ENCODE measurements at places on chromosomes 5 and 9.

- DNase-seq, result no peak
Measured at GRCh38 chr9:90770182-90770738, 31.4 kb upstream of the SYK start.

- no peak for DNase-seq
Measured at GRCh38 chr5:179497636-179498340, 52.6 kb upstream of the RUFY1 start.

GRCh38 chr9:20728493-20729220, 44.6 kb downstream of the FOCAD start:
- no peak for DNase-seq

DNA sequence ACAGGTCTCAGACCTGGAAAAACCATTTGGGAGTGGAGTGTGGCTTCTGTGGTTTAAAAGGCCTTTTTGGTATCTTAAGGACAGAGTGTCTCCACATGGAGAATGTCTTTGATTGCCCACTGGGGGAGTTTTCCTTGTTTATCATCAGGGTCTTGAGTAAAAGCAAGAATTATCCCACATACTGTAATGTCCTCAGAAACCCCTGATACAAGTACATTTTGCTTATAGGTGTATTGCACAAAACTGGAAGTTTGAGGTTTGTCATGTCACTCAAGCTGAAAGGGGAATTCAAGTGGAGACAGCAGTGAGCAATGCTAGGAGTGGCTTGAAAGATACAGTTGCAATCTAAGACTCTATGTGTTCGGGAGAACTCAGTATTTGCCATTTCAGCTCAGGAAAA, 62.7 kb upstream of the GRAMD2B start:
- no peak for DNase-seq

DNA sequence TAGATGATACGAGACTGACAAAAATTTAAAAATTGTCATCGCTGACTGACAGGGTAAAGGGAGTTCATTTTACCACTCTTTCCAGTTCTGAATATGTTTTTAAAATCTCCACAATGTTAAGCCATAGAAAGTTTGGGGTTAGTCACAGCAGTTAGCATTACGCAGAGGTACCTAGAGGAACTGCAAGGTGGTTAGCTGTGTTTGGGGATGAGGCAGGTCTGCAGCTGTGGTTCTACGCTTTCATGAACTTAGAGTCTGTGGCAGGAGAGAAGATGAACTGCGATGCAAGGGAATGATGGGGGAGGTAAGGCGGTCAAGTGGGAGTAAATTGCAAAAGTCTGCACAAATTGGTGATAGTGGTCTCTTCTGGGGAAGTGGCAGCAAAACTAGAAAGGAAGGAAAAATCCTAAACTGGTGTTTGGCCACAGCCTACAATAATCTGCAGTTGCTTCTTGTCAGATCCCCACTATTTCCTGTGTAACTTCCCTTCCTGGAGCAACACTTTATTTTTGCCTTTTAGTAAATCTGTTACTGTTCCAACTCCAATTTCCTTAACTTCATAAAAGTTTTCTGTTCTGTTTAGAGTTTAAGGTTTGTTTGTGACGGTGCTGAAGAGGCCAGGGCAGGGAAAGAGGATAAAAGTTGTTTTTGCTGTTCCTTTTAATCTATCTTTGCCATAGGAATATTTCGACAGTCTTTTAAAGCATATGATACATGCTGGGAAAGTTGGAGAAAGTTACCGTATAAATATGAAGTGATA, 38.6 kb upstream of the SNX2 start:
- DNase-seq, result no peak

DNA sequence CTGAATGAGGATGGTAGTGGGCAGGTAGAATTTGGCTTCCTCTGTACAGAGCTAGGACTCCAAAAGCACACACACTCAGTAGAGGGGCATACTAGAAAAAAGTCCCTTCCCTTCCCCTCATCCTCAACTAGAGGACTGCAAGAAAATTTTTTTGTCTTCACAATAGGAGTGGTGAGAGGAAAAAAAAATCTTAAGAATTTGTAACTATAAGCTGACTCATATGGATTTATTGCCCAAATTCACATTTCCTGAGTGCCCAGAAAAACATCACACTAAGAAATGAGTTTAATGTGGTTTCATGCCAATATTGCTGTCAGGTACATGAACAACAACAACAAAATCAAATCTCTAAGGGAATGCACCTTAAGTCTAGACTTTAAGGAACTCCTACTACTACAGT, 43.7 kb downstream of the RANBP6 start:
- no peak for DNase-seq

DNA sequence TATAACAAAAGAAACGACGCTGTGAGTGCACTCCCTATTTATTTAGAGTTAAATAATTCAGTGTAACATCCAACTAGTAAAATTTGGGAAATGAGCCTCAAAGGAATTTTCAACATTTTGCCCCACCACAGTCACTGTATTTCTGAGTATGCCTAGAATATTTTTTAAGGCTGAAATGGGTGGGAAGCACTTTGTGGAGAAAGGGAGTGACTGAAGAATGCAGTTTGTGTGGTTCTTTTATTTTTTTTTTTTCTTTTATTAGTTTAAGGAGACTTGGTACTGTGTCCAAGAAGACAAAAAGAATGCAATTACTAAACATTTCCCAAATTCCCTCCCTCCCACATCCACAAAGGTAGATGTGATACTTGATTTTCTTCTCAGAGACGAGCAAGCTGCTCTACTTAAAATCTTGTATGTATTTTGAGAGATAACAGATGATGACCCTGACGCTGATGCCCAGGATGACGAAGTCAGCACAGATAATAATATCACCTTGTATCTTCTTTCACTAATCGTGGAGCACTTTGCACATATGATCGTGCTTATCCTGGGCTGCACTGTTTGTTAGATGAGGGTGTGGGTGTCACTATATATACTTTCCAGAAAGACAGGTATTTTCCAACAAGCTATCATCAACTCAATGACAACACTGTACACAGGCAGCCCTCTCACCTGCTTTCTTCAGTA, 586.3 kb downstream of the RAB3C start:
- no peak for DNase-seq

GRCh38 chr5:55911784-55912653, 60.9 kb downstream of the IL31RA start:
- no peak for DNase-seq

GRCh38 chr5:142109331-142110045, 909 bp downstream of the NDFIP1 start:
- DNase-seq, result no peak

- no peak for DNase-seq
Measured at GRCh38 chr9:123283455-123283854, 15.1 kb upstream of the STRBP start.

DNA sequence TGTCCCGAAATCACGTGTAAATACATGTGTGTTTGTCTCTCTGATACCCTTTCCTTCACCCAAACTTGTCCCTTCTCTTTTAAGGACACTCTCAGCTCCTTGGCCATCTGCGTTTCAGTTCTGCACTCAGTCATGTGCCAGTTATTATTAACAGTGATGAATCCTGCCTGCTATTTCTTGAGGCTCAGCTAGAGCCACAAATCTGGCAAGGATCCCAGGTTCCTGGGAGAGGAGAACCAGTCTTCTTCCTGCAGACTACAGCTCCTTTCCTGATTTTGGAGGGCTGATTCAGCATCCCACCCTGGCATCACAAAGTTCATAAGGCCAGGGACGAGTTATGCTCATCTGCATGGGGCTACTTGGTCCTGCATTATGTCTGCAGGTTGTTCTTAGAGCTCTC, 5.6 kb downstream of the MAMDC2 start:
- peak; percentile 73 for DNase-seq

DNA sequence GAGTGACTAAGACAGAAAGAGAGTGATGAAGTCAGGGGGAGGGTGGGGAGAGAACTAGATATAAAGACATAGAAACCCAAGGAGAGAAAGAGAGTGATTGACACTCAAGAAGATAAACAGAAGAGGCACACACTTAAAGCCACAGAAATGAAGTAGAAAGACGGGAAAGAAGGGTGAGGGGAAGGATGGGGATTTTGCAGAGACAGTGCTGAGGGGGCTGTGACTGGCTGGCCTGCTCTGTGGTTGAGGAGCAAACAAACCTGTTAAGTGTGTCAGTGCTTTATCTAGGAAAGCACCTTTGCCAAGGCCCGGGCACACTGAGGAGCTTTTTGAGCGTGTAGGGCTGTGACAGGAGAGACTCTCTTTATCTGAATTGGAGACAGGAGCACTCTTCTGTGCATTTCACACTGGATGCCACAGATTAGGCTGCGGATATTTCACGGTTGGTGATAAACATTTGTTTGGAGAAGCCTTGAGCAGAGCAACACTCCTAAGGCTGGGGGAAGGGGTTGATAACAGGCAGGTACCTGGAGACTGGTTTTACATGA, 109.1 kb downstream of the DOCK2 start:
- no peak for DNase-seq

DNA sequence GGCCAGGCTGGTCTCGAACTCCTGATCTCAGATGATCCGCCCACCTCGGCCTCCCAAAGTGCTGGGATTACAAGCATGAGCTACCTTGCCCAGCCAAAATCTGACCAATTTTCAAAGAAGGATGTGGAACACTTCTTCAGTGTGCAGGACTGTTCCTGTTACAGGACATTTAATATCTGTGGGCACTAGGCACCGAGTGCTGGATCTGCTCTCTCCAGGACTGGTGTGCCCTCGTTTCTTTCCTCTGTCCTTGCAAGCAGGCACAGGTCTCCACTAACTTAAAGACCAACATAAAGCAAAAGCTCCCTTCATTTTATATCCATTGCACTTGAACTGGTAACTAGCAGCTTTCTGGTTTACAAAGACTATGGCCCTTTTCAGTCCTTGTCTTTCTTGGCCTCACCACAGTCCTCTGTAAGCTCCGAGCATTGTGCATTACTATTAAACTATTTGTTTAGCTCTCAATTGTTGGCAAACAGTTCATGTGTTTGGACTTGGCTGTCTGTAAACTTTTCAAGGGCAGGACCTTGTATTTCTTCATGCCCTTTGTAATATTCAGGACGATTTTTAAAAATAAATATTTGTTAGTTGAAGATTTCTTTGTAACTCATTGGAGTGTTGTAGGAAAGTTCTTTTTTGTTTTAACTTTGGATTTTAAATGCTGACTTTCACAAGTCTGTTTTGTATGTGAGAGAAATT, 37.3 kb downstream of the ARHGEF28 start:
- no peak for DNase-seq

DNA sequence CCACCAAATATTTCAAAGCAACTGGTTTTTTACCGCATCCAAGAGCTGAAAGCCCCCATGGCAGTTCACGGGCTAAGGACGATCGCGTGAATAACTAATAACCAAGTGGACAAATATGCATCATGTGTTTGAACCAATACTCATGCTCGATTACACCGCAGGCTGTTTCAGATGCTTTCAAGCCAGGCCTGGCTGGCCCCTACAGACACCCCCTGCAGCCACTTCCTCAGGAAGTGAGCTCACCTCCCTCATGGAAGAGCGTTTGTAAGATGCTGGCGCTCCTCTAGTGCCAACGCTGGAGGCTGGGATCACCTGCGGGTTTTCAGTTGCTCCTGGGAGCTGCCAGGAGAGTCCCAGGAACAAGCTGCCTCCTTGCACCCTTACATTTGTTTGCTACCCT, 53.9 kb upstream of the PTCH1 start:
- peak; percentile 62 for DNase-seq

- DNase-seq, result no peak
Measured at GRCh38 chr5:861442-862366, 10.9 kb upstream of the ZDHHC11 start.

- no peak for DNase-seq
Measured at GRCh38 chr9:13076616-13077015, 202.9 kb downstream of the MPDZ start.

GRCh38 chr5:159096243-159096923, 3.3 kb downstream of the EBF1 start:
- no peak for DNase-seq

GRCh38 chr5:52837591-52838001, 49.9 kb downstream of the ITGA1 start:
- DNase-seq, result no peak

- peak; percentile 33 for DNase-seq
Measured at GRCh38 chr9:31807574-31808256, 576.7 kb upstream of the ACO1 start.

GRCh38 chr5:138626333-138626944, 51.2 kb upstream of the HSPA9 start:
- DNase-seq, result no peak

DNA sequence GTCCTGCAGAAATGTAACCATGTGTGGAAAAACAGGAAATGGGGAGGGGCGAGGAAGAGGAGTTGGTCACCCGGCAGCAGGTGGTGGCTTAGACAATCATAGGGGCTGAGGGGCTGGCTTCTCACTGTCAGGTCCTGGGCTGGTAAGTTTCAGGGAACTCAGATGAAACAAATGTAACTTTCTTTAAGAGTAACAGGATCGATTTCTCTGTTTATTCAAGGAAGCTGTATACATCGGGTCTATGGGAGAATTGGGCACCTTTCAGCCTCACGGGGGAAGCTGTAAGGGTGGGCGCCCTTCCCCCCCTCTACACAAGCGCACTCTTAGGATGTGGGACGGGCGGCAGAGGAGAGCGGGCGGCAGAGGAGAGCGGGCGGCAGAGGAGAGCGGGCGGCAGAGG, 104.3 kb upstream of the SIMC1 start:
- DNase-seq, result no peak

GRCh38 chr9:124928116-124928515, 12.8 kb downstream of the GOLGA1 start:
- no peak for DNase-seq

- peak; percentile 99 for DNase-seq
Measured at GRCh38 chr5:892394-893136, at the start of the genes BRD9 and TRIP13. TSS of gene BRD9 (minus strand) at chr5:892801. CDS start at chr5:892657, 144 bp downstream. TSS of gene TRIP13 (plus strand) at chr5:892884. CDS start at chr5:892999, 115 bp downstream.

- DNase-seq, result no peak
Measured at GRCh38 chr9:74697535-74697934, 190.2 kb downstream of the TRPM6 start.

DNA sequence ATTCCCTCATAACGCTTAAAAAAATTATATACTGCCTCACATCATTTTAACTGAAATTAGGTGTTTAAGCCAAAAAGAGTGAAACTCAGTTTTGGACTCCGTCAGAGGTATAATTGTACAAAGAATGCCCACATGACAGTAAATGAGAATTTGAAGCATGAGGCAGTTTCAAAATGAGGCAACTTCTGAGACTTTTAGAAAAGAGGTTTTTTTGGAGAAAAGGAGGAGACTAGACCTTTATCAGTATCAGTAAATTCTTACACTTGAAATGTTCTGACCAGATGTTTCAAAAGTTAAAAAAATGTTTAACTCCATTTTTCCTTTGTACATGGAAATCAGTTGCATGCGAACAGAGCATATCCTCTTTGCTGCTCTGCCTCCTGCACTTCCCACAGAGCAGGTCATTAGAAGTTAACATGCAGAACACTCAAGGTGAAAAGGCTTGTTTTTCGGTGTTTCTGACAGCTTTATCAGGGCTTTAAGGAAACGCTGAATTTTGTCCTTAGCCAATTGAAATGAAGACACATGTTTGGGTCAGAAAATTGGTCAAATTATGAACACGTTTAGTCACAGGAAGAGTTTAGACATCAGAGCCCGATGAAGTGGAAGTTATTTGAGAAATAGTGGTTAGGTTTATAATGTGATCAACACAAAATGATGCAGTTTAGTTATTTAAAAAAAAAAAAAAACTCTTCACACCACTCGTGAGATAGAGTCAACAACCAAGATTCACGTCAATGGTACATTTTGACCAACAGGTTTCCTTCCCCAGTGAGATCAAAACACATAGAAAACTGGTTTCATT, 59.5 kb downstream of the PIK3R1 start:
- no peak for DNase-seq

- DNase-seq, result peak; percentile 89
Measured at GRCh38 chr5:1385395-1386273, 40.7 kb upstream of the CLPTM1L start.

All from urothelium cell line (cell line).